ENCODE measurements at places on chromosomes 3 and 15.
A peak's percentile ranks its signal among the peaks of the same experiment; 100 is the strongest.

DNA sequence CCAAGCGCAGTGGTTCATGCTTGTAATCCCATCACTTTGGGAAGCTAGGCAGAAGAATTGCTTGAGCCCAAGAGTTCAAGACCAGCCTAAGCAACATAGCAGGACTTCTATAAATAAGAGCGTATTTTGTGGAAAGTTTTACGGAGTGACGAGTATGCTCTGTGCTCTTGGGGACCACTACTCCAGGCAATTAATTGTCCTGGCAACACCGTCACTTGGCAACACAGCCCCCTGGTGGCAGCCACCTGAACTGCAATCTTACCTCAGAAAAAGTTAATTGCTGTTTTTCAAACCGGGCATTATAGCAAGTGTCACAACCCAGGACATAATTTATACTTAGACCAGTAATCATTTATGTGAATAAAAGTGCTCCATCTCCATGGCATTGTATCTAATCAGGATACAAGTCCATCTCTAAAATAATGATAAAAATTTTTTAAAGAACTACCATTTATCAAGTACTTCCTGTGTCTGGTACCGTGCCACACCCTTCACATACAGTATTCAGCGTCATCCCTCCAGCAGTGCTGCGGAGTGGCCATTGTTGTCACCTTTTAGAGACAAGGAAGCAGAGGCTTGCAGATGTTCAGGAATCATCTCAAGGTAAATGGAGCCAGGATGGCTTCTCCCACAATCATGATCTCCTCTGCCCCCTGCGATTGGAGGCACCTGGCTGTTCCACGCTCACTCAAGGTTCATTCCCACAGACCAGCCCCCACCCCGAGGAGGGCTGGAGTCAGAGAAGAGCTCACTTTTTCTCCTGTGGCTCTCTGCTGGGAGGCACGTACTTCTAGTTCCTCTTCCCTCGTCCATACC, 34.5 kb downstream of the PLA2G4D start:
- no peak for DNase-seq

- no peak for DNase-seq
Measured at GRCh38 chr15:69583626-69584025, 131.0 kb downstream of the RPLP1 start.

DNA sequence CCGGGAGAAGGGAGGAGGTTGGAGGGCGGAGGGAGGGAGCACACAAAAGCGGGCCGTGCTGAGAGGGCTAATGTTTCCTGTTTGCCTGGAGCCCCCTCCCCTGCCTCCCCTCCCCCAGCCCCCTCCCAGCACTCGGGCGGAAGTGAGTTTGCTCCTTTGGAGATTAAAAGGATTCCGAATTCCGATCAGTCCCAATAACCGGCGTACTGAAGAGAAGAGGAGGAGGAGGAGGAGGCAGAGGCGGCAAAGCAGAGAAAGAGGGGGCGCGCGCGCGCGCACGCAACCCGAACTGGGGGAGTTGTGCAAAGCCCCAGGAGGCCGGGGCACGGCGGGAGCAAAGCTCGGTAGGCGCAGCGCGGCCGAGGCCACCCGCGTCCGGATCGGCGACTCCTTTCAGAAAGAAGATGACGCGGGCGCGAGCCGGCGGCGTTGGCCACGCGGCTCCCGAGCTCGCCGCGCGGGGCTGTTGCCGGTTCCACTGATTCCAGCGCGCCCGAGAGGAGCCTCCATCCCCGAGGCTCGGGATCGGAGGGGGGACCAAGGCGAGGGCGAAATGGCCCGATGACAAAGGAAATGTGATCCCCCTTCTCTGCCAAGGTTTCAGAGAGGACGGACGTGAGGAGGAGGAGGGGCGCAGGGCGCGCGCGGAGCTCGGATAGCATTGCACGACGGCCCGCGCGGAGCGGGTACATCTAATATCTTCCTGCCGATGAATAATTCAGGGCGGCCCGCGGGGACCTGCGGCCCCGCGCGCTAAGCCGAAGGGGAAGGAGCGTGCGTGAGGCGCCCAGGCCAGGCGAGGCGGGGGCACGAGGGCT, 1.1 kb upstream of the TRIM71 start:
- no peak for DNase-seq

DNA sequence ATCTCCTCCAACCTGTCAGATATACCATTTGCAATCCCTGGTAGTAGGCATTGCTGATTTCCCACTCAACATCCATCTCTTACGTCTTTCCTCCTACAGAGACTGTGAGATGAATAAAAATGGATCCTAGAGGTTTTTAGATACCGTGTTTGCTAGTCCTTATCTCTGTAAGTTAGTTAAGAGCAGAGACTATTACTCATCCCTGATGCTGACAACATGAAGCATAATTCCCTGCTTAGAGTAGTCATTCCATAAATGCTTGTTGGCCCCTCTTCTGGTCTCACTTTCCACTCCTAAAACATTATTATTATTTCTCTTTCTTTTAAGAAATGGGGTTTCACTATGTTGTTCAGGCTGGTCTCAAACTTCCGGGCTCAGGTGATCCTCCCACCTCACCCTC, 136.2 kb downstream of the RTP4 start:
- DNase-seq = no peak

- no peak for DNase-seq
Measured at GRCh38 chr3:70992131-70992530, 591.4 kb downstream of the FOXP1 start.

- no peak for DNase-seq
Measured at GRCh38 chr3:46463868-46464241, 850 bp downstream of the LTF start.

- DNase-seq = no peak
Measured at GRCh38 chr15:42034628-42035434, 14.0 kb upstream of the PLA2G4E start.

DNA sequence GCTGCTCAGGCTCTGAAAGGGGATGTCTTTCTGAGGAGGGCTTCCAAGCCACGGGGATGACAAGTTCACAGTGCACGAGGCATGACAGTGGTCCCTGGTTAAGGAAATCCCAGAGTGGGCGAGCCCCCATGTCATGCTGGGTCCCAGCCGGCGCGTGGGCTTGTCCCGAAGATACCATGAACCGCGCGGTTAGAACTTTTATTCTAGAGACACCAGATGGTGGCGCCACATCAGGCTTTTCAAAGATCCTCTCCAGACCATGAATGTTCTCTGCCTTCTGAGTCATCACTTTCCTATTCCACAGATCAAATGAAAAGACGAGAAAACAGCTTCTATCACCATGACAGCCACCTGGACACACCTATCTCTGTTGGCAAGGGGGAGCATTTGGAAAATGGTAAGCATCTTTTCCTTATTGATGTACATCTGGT, 227.8 kb upstream of the LYSMD4 start:
- DNase-seq = peak; percentile 47

DNA sequence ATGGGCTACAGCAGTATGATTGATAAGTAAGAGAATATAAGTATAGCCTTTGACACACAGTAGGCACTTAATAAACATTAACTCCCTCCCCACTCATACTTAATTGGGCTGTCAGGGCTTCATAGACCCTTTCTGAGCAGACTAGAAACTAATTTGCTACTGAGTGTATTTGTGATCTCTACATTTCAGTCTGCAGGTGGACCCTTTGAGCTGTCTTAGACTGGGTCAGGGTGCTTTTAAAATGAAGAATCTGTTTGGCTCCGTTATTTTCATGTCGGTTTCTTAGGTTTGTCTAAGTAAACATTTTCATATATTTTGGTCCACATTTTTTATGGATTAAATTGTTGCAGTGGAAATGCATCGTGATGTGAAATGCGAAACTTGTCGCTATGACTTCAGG, 50.3 kb upstream of the SELENOK start:
- DNase-seq = no peak

GRCh38 chr3:52983336-52983807, 62.5 kb downstream of the SFMBT1 start:
- DNase-seq = no peak

- DNase-seq = peak; percentile 72
Measured at GRCh38 chr15:31275331-31276262, 51.0 kb upstream of the KLF13 start.

GRCh38 chr3:152319831-152320617, 51.3 kb downstream of the MBNL1 start:
- no peak for DNase-seq
